Kidney glomerular epithelial cell (primary cell): ENCODE measurements at places on chromosomes 2 and 18.

GRCh38 chr2:188786368-188786841 lies 187.8 kb upstream of the COL3A1 start:
- peak; percentile 44 for DNase-seq

- DNase-seq, result no peak
Measured at GRCh38 chr18:10145546-10145945, 231.7 kb downstream of the VAPA start.

DNA sequence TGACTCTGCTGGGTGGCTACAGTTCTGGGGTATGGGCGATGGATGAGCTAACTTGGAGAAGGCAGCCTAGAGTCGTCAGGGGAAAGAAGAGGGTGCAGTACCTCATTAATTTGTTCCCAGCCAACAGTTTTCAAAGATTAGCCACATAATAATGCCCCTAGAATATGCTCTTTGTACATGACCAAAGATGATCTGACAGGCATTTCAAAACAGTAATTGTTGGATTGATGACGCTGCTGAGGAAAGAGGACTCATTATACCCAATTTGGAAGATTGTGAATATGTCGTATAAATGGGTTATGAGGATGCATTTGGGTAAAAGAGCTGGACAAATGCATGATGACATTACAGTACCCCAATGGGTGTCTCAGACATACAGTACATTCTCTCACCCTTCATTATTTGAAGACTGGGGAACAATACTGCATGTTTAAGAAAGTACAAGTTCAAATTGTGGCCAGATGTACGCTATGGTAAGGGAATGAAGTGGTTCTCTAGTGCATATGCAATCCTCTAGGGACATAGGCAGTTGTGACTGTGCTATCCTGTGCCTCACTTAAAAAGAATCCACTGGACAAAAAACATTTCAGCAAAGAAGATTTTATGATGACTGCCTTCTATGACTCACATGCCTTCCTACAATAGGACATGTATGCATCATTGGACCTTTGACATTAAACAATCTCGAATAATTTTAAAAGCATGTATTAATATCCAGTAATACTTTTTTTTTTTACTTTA lies 233.2 kb downstream of the CNTNAP5 start:
- DNase-seq, result no peak

- no peak for DNase-seq
Measured at GRCh38 chr2:119248311-119248710, 24.7 kb downstream of the STEAP3 start.

DNA sequence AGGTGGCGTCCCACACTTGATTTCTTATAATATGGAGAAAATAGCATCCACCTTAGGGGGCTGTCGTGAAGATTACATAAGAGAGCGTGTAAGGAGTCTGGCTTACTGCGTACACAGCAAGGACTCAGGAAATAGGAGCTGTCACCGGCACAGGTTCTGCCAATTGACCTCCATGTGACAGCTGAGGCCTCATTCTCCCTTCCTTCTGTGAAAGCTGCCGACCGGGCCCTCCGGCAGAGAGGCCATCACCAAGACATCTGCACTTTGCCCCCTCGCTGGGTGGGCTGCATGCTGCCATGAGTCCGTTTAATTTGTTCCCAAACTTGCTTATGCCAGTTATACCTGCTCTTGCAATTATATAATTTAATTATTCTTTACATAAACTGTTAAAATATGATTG lies 27.7 kb downstream of the HS1BP3 start:
- no peak for DNase-seq

- DNase-seq, result no peak
Measured at GRCh38 chr18:1840878-1841277, 730.4 kb downstream of the METTL4 start.

GRCh38 chr2:45845566-45845965 lies 194.1 kb downstream of the PRKCE start:
- DNase-seq, result no peak
